ENCODE measurements at places on chromosomes 13 and 19.

- peak; percentile 94 for DNase-seq
Observed at GRCh38 chr13:46866150-46866549, 30.7 kb downstream of the HTR2A start.

DNA sequence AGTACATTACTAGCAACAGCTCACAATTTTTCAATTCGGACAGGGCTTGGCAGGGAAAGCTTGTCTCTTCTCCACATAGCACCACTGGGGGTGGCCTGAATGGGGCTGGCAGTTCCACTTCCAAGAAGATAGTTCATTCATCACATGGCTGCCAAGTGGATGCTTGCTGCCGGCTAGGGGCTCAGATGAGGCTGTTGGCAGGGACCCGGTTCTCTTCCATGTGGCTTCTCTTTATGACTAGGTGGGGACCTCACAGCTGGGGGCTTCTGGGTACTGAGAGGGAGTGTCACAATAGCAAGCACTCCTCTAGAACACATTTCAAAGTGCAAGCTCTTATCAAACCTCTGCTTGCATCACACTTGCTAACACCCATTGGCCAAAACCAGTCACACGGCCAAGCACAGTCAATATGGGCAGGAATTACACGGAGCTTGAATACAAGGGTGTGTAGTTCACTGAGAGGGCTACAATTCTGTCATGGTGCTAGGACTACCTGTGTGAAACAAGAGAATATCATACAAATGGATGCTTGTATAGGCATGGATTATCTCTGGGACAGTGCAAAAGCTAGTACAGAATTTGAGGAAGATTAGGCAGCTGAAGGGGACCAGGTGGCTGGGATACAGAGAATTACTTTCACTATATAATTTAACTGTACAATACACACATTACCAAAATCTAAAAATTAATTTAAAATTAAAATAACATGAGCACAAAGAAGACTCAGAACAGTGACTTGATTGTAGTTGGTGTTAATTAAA, 32.3 kb downstream of the ATP7B start:
- DNase-seq = no peak

DNA sequence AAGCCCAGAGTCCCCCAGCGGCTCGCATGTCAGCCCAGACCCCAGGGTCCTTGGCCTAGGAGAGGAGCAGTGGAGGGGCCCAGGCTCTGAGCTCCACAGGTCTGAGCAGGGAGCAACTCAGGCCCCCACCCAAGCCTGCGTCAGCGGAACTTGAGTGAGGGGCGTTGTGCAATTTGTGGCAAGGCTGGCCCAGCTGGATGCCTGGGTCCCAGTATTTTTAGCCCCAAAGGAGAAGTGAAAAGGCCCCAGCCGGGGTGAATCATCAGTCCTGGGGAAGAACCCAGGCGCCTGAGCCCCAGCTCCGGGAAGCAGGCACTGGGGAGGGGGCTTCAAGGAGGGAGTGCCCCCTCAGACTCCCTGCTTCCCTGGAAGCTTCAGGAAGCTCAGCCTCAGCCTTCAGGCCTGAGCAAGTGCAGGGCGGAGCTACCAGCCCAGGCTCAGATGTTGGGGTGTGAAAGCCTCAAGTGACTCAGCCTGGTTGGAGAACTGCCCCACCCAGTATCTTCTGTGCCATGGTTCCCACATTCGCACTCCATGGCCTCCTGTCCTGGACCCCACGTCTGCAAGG, 7.2 kb downstream of the MED29 start:
- no peak for DNase-seq

DNA sequence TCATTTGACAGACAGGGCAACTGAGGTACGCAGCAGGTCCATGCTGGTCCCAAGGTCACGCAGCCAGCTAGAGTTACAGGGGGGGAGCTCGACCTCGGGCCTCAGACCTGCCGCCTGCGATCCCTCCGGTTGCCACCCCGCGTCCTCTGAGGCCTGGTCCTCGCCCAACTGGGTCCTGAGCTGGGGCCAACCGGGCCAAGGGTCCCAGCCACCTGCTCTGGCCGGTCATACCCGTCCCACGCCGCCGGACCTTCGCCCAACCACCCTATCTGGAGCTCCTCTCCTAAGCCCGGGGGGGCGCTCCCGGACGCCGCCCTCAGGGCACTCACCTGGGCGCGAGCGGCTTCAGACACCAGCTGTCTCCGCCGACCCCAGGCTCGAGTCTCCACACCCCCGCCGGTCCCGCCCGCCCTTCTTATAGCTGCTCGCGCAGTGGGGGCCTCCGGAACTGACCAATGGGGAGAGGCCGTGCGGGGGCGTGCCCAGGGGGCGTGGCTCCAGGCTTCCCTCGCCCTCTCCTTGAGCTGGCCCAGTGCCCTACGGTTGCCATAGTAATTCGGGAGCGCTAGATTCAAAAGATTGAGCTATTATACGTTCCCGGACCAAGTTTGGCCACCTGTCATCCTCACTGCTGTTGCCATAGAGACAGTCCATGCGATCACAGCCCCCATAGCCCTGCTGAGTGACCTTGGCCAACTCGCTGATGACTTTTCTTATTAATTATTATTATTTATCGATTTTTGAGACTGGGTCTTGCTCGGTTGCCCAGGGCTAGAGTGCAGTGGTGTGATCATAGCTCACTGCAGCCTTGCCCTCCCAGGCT, at the start of gene PLIN5:
Gene PLIN5, minus strand, starts transcription at position 389 of the 823 bp plus-strand sequence. CDS start 1,150 bp downstream, outside the sequence.
- DNase-seq = peak; percentile 97

GRCh38 chr13:39311619-39312018, 273.4 kb downstream of the NHLRC3 start:
- DNase-seq = no peak

DNA sequence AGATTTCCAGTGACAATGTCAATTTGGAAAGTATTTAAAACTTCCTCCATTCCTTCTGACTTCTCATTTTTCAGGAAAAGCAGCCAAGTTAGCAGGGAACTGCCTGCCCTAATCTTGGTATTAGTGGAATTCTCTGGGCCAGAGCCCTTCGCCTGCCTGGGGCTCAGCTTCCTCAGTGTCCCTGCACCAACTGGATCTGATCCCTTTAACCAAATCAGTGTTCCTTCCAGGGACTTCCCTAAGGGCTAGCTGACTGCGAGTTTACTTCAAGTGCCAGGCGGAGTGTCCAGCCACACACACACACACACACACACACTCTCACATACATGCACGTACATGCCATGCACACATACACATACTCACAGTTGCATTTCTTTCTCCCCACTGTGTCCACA, 20.0 kb downstream of the RAB20 start:
- peak; percentile 65 for DNase-seq

- no peak for DNase-seq
Observed at GRCh38 chr19:18362934-18363542, 22.6 kb downstream of the PGPEP1 start.

GRCh38 chr13:44695520-44695919, 119.4 kb upstream of the TSC22D1 start:
- DNase-seq = no peak

- DNase-seq = peak; percentile 77
Observed at GRCh38 chr19:41263042-41263849, 926 bp upstream of the HNRNPUL1 start.

GRCh38 chr13:34570698-34571353, 371.2 kb upstream of the NBEA start:
- DNase-seq = no peak

DNA sequence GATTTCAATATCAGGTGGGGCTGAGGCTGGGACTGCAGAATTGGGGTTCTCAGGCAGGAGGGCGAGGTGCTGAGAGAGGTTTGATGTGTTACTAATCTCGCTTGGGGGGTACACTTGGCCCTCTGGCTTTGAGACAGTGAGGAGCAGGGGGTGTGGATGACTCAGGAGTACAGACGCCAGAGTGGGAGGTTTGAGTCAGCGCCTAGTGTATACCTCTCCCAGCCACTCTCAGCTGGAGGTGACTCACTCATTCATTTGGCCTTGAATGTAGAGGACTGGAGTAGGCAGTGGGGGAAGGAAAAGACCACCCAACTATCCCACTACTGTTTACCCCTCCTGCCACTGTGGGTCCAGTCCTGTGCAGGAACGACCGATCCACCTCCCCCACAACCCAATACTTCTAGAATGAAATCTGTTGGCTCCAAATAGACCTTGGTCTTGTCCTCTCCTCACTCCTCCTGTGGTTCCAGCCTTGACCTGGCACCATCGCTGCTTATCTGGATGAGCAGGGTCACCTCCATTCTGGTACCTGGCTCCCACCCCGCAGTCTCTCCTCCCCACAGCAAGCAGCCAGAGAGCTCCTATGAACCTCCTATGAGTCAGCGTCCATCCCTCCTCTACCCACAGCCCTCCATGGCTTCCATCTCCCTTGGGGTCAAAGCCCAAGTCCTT, 20.1 kb upstream of the ZNRF4 start:
- no peak for DNase-seq

GRCh38 chr13:39329182-39329639, 273.8 kb downstream of the LHFPL6 start:
- DNase-seq = no peak

DNA sequence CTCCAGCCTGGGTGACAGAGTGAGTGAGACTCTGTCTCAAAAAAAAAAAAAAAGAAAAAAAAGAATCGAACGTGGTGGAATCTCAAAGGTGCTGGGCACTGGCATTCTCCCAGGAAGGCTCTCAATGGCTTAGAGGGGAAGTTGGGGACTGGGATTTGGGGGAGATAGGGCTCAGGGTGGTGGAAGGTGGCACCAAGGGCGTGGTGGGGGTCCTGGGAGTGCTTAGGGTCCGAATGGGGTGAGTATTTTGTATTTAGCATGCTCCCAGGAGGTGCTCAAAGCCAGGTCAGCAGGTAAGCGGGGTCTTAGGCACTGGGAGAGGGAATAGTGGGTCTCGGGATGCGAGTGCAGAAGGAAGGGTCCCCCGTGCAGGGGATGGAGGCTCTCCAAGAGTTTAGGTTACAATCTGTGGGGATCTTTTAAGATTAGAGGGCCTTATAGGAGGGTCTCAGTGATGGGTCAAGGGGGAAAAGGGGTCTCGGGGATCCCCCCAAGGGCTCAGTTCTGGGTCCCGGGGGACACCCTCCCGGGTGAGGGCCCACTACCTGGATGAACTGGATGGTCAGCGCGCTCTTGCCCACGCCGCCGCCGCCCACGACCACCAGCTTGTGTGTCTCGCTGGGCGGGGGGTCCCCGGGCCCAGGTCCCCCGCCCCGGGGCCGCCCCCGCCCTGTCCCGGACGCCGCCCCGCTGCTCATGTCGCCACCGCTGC, 386 bp downstream of the RRAS start:
- no peak for DNase-seq

DNA sequence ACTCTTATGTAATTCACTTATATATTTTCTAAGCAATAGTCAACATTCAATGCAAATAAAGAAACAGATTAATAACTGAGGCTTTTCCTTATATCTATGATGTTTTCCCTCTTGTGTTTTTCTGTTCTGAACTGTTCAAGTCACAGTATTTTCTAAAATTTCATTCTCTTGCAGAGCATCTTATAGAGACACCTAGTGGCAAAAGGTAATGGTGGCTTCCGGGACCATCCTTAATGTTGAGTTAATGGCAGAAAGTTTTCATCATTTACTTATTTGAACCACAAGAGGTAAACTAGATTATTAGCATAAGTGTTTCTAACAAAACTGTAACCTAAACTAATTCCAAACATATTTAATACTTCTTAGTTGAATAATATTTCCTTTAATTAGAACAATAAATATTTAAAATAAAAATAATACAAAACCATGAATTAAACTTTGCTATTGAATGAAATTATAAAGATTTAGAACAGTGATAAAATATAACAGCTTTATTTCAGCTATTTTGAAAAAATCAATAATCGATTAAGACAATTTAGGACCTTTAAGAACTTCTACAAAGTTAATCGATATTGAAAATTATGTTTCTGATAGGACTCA, 1.7 kb upstream of the SLITRK5 start:
- no peak for DNase-seq

GRCh38 chr19:7199613-7200533, 94.3 kb downstream of the INSR start:
- DNase-seq = no peak

- no peak for DNase-seq
Observed at GRCh38 chr13:36837354-36838092, 18.5 kb downstream of the RFXAP start.

DNA sequence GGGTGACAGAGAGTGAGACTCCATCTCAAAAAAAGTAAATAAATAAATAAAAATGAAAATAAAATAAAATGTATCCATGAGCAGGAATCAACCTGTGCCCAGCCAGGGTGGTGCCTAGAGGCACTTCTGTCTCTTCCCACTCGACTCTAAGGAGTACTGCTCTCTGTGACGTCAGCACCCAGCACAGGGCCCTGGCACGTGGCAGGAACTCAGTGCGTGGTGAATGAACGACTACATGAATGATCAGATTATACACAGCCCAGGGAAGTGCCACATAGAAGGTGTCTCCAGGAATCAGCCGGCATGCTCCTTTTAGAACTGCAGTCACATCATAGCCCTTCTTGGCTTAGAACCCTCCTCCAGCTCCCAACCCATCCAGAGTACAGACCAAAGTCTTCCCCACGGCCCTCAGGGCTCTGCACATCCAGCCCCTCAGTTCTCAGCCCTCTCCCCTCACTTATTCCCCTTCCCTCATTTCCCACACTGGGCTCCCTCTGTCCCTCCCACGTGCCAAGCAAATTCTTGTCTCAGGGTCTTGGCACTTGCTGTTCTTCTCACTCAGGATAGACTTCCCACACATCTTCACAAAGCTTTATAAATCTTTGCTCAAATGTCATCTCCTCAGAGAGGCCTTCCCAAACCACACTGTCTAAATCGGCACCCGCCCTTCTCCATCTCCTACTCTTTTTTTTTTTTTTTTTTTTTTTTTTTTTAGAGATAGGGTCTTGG, 4.2 kb downstream of the CLIP3 start:
- DNase-seq = no peak

GRCh38 chr13:101398191-101398590, 18.1 kb downstream of the NALCN start:
- no peak for DNase-seq

GRCh38 chr19:34633802-34634201, 43.2 kb downstream of the SCGB2B2 start:
- DNase-seq = no peak

GRCh38 chr13:71454509-71454908, 412.5 kb downstream of the DACH1 start:
- DNase-seq = no peak

- no peak for DNase-seq
Observed at GRCh38 chr13:41008349-41008980, 10.7 kb downstream of the ELF1 start.

- DNase-seq = peak; percentile 75
Observed at GRCh38 chr13:51797664-51798488, 6.1 kb downstream of the DHRS12 start.

GRCh38 chr19:30334841-30335240, 37.3 kb upstream of the ZNF536 start:
- no peak for DNase-seq

DNA sequence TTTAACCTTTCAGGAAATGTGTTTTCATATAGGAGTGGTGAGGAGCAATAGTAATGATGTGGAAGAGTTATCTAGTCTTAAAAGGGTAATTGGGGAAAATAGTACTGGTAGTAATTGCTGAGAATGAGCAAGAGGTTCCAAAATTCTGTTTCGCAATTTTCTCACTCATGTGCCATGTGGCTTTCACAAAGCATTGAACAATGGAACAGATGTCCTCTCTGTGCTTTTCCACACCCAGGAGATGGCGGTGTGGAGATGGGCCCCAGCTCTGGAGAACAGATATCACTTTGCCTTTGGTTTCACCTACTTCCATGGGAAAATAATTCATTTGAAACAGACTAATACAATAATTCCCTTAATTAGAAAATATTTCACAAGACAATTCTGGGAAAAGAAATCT, 170.0 kb upstream of the SLC10A2 start:
- no peak for DNase-seq

GRCh38 chr13:43235028-43235427, 211.6 kb downstream of the DNAJC15 start:
- no peak for DNase-seq

Measured in ELF-1 (cell line).